SIG-M5 (cell line): ENCODE measurements at places on chromosomes 12 and 14.

DNA sequence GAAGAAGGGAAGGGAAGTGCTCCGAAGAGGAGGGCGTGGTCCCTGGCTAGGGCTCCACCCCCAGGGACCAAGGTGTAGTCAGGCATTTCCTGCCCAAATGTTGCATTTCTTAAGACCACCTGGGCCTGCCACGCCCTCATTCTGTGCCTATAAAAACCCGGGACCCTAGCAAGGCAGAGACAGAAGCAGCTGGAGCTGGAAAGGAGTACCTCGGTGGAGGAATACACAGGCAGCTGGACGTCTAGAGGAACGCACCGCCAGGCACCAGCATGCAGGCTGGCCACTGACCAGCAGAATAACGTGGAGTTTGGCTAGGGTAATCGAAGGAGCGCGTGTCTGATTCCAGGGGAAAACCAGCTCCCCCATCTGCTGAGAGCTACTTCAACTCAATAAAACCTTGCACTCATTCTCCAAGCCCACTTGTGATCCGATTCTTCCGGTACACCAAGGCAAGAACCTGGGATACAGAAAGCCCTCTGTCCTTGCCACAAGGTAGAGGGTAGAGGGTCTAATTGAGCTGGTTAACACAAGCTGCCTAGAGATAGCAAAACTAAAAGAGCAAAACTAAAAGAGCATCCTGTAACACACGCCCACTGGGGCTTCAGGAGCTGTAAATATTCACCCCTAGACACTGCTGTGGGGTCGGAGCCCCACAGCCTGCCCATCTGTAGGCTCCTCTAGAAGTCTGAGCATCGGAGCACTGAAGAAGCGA, 21.0 kb downstream of the CFL2 start:
- no peak for DNase-seq

DNA sequence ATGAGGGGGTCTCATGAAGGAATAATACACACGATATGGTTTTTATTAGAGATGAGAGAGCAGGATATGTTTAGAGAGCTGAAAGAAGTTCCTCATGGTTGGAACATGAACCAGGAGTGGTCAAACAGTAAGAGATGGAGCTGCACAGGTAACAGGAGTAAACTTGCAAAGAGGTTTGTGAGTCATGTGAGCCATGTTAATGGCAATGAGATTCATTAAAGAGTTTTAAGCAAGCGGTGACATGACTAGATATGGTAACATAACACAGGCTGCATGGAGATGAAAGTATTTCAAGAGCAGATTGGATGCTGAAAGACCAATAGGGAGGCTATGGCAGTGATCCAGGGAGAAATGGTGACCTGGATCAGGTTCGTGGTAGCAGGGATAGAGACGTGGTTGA, 62.6 kb upstream of the SSTR1 start:
- DNase-seq, result no peak

DNA sequence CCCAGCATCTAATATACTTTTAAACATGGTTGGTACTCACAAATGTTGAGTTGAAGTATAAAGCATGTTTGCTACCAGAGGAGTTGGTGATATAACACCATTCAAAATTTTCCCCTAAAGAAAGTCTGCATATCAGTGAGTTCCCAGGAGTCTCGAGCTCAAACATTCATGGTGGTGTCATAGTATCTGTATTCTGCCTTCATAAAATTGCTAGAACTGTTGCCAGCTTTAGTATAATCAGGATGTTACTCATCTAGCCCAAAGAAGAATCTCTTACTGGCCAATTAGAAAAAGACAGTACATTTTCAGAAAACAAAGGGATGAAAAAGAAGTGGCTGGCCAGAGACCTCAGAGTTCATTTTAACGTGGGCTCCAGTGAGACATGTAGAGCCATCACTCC, 374.7 kb downstream of the KCNH5 start:
- DNase-seq, result no peak

DNA sequence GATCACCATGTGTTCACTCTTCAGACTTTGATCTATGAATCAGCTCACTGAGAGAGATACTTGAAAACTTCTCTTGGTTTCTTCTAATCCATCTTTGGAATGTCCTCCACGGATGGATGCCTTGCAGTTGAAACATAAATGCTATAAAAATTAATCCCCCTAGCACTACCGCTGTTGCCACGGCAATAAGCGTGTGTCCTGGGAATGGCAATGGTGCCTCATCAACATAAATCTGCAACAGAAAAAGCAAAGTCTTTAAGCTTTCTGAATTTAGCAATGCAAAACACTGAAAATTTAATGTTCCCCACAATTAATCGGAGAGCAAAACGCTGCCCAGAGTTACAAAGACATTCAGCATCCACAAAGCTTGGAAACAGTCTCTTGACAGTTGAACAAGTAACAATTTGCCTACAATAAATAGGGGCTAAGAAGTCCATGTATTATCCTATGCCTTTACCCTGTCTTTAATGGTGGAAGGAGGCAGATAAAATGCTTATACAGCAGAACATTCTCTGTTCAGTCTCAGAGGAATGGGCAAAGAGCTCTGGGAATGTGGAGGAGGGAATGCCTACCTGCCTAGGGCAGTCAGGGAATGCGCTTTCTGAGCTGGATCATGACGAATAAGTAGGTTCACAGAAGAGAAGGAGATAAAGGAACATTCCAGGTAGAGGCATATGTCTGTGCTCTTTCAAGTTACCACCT, 70.9 kb upstream of the PPP4R3A start:
- no peak for DNase-seq

DNA sequence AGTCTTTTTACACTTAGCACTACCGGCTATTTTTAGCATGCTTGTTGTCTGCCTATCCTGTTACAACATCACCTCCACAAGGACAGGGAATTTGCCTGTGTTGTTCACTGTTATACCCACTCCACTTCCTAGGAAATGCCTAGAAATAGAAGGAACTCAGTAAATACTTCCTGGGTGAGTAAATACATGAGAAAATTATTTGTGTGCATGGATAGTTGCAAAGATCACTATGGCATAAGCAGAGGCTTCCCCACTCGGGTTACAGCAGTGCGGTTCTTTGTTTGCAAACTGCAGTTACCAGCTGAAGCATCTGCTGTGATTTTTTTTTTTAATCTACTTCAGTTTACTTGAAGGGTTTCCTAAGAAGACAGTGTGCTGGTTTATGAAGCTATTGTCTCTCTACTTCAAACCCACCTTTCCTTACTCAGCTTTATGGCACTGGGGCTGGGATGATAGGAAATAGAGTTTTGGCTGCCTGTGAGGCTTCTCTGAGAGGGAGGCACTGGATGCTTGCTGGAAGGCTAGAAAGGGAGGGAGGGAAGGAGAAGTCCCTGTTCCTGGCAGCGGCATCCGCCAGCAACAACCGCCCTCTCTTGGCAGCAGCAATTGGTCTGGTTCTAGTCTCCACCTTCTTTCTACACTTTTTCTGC, 29.0 kb downstream of the PDE6H start:
- DNase-seq, result no peak

GRCh38 chr12:120971299-120972180, 6.8 kb upstream of the HNF1A start:
- peak; percentile 58 for DNase-seq
